ENCODE measurements at places on chromosomes 3 and 15.

GRCh38 chr3:122167630-122168029 lies 15.8 kb upstream of the CASR start:
- no peak for DNase-seq

- no peak for DNase-seq
These were observed 96.4 kb upstream of the SLCO2A1 start for GRCh38 chr3:134126153-134126552.

DNA sequence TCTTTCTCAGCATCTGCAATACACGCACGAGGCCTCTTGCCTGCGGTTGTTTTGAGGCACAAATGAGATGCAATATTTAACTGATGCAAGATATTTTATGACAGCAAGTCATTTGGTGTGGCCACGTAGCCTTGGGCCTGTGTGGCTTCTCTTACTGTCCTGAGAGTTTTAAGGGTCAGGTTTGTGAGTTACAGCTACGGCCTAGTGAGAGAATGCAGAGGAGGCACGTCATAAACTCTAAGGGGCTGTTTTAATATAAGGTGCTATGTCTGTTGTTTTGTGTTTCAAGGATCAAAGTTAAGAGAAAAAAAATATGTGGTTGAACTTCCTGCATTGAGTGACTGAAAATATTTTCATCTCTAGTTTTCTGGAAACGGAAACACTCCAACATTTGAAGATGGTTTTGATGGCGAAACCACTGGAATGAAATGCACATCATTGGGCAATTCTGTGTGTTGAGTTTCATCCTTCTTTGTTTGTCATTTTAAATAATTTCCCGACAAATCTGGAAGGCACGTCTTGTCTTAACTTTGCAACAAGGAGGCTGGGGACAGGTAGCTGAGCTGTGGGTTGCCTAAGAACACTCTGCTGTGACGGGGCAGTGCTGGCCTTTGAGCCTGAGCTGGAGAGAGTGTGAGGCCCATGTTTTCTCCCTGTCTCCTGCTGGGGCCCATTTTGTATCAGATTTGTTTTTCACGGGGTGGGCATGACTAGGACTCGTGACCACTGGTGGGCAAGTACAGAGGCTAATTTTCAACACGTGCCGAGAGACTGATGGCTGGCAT lies 5.1 kb downstream of the APBA2 start:
- no peak for DNase-seq

DNA sequence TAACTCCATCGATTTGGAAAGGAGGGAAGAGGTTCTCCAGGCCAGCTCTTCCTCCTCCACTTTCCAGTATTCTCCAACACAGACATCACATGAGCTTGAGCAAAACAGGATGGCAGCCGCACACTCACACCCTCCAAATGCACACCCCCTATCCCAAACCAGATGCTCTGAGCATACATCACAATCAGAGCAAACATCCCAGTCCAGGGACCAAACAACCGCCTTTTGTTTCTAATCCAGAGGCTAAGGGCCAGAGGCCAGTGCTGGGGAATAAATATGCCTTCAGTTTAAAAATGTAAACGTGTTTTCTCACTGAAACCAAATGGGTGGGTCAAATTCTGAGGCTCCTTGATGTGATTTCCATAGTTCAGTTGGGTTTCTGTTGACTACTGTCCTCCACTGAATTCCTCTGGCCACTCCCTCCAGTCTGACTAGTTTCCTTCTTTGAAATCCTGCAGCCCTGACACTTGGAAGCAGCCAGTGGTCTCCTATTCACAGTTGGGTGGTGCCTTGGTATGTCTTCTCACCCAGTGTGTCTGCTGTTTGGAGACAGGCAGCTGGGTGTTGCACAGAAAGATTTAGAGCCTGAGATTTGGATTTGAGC lies 19.2 kb upstream of the MFGE8 start:
- DNase-seq, result no peak

DNA sequence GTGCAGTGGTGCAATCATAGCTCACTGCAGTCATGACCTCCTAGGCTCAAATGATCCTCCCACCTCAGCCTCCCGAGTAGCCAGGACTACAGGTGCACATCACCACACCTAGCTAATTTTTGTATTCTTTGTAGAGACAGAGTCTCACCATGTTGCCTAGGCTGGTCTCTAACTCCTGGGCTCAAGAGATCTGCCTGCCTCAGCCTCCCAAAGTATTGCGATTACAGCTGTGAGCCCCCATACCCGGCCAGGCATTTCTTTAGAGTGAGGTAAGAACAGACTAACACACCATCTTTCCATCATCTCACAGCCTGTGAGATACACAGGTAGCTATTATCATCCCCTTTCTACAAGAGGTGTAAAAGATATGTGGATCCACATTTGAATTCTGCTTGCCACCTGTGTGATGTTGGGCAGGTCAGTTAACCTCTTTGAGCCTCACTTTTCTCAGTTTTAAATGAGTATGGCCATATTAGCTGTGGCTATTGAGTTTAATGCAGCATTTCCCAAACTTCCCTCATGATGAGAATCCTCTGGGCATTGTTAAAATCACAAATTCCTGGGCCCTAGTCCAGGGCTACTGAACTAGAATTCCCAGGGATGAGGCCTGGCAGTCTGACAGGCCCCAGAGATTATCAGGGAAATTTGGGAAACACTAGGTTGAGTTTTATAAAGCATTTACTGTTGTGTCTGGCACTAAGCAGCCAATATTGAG lies 46.0 kb downstream of the ANP32A start:
- no peak for DNase-seq

GRCh38 chr3:71436337-71436736 lies 147.2 kb downstream of the FOXP1 start:
- no peak for DNase-seq

DNA sequence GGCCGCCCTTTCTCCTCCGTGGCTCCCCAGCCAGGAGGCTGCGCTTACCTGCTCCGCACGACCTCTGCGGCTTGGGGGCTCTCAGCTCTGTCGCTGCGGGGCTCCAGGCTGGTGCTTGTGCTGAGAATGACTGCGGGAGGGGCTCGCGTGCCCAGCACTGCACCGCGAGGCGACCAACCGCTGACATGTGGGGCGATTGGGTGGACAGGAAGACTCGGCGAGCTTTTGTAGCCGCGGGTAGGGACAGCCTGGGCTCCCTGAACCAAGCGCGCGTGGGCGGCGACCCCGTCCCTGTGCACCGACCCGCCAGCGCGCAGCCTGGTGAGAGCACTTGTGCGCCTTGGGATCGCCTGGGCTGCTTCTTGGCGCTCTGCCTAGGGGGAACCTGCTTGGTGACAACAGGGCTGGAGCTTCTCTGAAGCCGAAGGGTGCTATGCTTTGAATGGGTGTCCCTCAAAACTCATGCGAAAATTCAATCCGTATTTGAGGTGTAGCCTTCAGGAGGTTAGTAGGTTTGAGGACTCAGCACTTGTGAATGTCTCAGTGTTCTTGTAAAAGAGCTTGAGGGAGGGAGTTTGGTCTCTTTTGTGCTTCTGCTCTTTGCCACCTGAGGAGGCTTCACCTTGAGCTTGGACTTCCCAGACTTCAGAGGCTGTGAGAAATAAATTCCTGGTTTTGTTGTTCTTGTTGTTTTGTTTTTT lies 50.4 kb downstream of the IL12A start:
- no peak for DNase-seq

GRCh38 chr15:45276831-45277230 lies 24.8 kb downstream of the SLC28A2 start:
- DNase-seq, result no peak

DNA sequence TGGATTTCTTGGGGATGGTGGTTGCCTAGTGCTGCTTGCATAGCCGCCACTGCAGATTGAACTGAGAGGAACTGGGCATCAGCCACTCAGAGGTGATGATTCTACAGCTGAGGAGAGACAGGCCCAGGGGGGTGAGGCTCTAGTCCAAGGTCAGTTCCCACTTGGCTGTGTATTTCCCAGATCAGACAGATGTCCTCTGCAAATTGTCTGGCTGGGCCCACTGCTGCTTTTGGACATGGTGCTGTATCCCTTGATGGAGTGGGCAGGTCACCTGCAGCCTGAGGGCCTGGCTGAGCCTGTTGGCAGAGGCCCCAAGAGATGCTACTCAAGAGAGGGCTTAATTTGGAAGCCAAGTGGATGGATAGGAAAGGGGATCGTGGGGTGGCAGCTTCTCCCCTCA lies 124.5 kb upstream of the CTDSPL start:
- DNase-seq, result no peak

DNA sequence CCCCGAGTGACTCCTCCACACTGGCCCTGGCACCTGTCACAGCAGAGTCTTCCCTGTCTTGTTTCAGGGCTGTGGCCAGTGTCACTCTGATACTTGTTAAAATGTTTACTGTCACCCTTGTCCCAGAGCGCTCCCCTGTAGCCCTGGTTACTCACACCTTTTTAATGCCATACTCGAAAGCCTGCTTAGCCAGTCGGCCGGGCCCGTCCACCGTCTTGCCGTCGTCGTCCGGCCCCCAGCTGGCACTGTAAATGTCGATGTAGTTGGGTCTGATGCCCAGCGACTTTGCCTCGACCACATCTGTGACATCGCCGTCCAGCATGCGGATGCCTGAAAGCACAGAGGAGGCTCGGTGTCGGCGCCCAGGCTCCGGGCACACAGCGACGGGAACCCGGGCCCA lies 91.3 kb downstream of the PCSK6 start:
- DNase-seq, result no peak

- no peak for DNase-seq
These were observed 243.8 kb upstream of the TPRG1 start for GRCh38 chr3:188927971-188928370.

- no peak for DNase-seq
These were observed 95.7 kb upstream of the ALDH1A3 start for GRCh38 chr15:100783760-100784492.

- no peak for DNase-seq
These were observed 42.7 kb downstream of the TLNRD1 start for GRCh38 chr15:81043281-81043934.

DNA sequence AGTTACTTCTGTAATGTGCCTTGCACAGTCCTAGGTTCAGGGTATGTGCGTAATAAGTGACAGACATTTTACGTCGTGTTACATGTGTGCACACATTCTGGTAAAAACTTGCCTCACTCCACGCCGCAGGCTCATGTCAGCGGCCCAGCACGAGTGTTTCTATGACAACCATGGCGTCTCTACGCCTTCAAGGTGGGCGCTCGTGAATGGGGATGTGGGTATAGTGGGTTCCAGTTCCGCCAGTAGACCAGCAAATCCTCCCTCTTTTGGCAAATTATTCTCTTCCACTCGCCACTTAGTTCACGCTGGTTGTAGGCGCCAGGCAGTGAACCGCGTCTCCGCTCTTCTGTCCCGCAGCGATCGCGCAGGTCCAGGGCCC lies 40.3 kb downstream of the CHST14 start:
- no peak for DNase-seq

GRCh38 chr3:15083252-15083651 lies 15.7 kb downstream of the RBSN start:
- no peak for DNase-seq

DNA sequence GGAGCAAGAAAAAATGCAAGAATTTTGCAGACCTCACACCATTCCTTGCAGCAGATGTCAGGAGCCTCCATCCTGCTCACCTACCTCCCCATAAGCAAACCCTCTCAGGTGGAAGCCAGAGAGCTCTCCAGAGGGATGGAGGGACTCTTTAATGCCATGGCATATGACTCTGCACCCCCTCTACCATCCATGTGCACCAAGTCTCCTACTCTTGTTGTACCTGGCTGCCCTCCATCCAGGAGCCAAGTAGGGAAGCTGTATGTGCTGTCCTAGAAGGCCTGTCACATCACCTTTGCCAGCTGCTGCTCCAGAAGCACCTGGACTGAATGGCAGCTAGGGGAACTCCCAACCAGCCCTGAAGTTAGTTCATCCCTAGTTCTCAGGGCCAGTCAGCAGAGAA lies 38.5 kb upstream of the PRR20G start:
- DNase-seq, result no peak

- no peak for DNase-seq
These were observed 356.3 kb upstream of the PROK2 start for GRCh38 chr3:72141264-72141663.

DNA sequence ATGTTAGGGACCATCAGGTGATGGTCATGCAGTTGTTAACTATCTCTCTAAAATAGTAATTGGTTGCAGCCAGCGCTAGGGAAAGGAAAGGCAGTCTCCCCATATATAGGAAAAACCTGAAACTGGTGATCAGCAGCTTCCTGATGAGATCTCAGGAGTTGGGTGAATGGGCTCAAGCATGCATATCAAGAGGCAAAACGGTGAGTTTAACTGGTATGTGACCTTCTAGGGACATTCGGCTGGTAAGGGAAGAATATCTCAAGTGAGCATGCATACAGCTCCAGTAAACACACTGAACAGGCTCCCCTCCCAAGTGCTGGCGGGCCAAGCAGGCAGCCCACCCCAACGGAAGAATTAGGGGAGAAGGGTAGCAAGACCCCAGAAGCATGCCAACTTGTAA lies 49.3 kb upstream of the ROBO2 start:
- no peak for DNase-seq

- DNase-seq, result no peak
These were observed 915 bp upstream of the KCTD6 start for GRCh38 chr3:58490860-58491501.

- DNase-seq, result no peak
These were observed 1024.8 kb downstream of the TBL1XR1 start for GRCh38 chr3:176172492-176172891.

GRCh38 chr15:98794211-98794610 lies 145.9 kb downstream of the IGF1R start:
- DNase-seq, result no peak

DNA sequence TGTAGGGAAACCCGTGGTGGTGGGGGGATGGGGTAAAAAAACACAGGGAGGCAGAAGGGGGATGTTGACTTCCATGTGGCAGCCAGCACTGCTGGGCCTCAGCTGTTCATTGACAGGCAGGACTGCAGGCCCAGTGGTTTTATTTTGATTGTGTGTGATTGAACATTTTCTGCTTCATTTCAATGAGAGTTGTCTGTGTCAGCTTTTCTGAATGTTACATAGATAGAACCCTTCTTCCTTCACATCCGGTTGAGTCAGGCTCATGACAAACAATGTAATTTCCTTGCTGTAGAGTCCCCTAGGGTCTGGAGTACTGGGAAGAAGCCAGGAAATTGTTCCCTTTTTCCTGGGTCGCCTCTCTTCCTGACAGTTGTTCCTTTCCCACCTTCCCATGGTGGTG lies 8.2 kb upstream of the RPP25 start:
- DNase-seq, result no peak

- no peak for DNase-seq
These were observed 62.4 kb upstream of the SPATA12 start for GRCh38 chr3:56998076-56998529.

GRCh38 chr3:139318431-139318816 lies 25.4 kb upstream of the MRPS22 start:
- DNase-seq, result no peak

All from activated T-helper 9 cell treated with anti-CD3 and anti-CD28 coated beads, Interleukin-2, amount 50 U/mL, for 16 hours (primary cell).